ENCODE measurements at places on chromosomes 2 and 18.
A peak's percentile ranks its signal among the peaks of the same experiment; 100 is the strongest.

DNA sequence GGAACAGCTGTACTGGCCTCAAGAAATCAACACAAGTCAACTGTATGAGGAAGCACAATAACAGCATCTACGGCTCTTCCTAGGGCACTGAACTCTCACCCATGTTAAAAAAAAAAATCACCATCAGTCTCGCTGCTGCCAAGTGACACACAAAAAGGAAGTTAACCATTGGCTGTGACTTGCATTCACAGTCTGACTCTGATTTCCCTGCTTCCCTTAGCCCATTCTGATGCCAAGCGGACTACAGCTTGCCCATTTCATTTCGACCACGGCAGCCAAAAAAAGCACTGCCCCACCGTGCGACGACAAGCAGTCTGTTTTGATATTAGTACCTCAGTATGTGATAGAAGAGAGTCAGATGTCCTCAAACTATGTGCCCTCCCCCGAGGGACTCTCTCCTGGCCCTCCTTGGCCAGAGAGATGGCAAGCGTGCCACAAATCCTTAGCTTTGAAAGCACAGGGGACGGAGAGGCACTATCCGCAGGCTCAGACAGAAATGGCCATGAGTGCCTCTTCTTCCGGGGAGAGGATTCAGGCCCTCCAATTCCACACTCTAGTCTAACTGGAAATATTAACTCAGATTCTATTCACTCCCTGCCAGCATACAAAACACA, 250.0 kb downstream of the TCF4 start:
- no peak for DNase-seq

GRCh38 chr2:11865805-11866204, 119.4 kb downstream of the LPIN1 start:
- DNase-seq, result no peak

DNA sequence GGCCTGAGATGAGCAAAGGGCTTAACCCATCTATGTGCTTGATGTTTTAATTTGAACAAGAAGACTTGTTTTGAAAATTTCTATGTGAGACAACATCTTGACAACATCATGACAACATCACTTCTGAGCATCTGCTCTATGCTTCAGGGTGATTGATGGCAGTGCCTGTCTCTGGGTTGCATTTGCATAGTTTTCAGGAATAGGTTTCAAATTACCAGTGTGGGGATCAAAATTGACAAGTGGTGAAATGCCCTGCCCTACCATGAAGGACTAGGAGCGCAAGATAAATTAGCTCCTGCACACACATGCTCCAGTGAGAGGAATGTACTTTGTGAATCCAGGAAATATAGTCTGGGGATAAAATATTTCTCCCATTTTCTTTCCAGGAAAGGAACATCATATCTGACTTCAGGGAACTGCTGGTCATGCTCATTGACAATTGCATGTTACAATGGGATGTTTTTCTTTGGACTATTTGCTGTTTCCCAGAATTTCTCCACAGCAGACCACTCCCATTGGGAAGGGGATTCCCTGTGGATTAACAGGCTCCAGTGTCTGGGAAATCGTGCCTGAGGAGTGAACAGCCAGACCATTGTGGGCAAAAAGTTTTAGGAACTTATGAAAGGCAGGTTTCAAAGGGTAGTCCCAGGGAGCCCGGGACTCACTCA, 45.3 kb upstream of the IL1R2 start:
- no peak for DNase-seq

DNA sequence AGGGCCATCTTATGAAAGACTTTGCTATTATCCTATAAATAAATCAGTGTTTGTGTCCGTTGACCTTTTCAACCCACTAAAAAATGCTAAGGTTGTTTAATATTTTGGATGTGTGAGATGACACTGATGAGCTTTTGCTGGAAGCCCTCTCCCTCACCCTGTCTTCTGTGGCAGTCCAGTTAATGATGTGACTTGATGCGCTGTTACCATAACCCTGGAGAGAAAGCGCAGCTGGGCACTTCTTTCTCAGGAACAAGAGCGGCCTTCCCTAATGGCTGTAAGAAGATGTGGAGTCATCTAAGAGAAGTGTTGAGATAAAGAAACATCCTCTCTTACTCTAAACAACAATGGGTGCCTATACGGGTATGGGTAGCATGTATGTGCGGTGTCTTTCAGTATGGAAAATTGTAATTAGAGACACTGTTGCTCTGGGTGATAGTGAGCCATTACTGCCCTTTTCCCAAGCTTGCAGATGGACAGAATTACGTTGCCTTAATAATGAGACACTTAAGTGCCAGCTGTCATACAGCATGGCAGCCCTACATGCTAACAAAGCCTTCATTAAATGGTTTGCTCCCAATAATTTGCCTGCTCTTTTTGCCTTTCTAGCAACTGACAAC, 165.6 kb upstream of the NABP1 start:
- DNase-seq, result no peak

- no peak for DNase-seq
Observed at GRCh38 chr2:165843351-165843750, 49.3 kb upstream of the GALNT3 start.

DNA sequence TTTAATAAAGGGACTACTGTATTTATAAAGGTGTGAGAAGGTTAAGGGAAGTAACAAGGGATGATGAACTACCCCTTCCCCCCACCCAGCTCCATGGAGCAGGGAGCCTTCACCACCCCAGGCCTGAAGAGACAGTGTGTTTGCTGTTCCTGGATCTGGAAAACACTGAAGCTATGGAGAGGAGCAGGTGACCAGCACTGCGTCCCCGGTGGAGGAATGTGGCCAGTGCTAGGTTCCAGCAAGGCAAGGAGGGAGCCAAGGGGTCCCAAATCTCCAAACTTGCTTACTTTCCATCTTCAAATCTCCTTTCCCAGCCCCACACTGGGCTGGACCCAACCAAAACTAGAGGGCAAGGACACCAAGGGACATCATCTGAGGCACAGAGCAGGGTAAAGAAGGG, 128.7 kb upstream of the CD302 start:
- no peak for DNase-seq

DNA sequence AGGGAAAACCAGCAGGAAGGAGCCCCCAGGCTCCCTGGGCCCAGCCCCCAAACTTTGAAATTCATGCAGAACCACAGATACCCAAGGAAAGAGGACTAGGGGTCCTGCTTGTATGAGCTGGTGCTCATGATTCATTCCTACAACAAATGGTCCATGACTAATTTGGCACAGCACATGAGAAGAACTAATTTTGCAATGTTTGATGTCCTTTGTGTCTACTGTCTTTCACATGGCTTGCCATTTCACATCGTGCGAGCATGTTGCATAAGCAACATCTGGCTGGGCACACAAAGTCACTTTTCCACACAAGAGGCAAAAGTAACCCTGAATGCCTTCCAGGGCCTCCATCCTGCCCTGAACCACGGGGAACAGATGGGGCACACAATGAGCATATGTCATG, 149.6 kb upstream of the APCDD1 start:
- no peak for DNase-seq

- no peak for DNase-seq
Observed at GRCh38 chr2:20052229-20052851, 912 bp upstream of the LAPTM4A start.

DNA sequence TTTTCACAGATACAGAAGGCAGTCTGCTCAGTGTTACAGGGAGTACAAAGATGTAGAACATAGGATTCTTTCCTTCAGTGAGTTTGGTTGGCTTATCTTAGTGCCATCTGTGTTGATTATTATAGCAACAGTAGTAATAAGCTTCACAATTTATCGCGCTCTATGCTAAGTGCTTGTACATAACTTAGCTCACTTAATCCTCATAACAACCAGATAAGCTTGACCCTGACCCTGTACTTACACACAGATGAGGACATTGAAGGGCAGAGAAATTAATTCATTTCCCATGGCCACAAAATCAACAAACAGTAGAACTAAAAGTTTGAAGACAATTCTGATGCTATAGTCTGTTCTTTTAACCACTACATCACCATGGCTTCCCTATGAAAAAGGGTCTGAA, 121.8 kb downstream of the SPHKAP start:
- DNase-seq, result no peak

GRCh38 chr18:77133051-77133834, 660 bp upstream of the MBP start:
- no peak for DNase-seq

GRCh38 chr18:65202091-65202490, 548.7 kb upstream of the CDH7 start:
- no peak for DNase-seq

DNA sequence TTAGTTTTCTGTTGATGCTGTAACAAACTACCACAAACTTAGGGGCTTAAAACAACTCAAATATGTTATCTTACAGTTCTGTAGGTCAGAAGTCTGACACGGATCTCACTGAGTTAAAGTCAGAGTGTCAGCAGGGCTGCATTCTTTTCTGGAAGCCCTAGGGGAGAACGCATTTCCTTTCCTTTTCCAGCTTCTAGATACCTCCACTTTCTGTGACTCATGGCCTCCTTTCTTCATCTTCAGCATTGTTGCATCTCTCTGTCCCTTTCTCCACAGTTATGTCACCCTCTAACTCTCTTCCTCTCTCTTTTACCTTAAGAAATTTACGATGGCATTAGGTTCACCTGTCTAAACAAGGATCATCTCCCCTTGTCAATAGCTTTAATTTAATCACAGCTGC, 13.3 kb upstream of the PPP4R1 start:
- no peak for DNase-seq

- no peak for DNase-seq
Observed at GRCh38 chr18:78479443-78479842, 500.2 kb upstream of the SALL3 start.

DNA sequence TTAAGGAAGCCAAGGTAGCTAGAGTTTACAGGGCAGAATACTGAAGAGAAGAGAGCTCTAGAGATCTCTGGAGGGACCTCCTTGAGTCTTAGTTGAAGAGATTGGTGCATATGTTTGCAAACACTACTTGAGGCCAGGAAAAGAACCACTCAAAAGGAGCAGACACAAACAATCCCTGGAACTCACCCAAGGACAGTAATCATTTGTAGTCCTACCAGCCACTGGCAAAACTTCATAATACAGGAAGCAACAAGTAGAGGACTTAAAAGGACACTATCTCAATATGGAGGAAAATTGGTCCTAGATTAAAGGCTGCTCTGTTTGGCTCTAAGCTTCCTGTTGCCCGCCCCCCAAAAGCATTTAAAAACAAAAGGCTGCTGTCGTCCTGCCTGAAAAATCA, 46.9 kb upstream of the UBXN4 start:
- DNase-seq, result no peak

- DNase-seq, result no peak
Observed at GRCh38 chr2:197798187-197798586, 6.2 kb upstream of the PLCL1 start.

DNA sequence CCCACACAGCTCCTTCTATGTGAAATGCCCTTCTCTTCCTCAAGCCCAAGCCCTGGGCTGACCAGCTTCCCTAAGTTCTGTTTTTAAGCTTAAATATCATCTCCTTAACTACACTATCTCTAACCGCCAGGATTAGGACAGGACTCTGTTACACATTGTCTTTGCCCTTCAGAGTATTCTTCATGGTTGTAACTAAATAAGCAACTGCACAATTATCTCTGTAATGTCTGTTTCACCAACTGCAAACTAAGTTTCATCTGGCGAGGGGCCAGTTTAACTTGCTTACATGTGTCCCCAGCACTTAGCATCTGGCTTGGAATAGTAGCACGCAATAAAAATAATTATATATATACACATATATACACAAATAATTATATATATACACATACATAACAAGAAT, 1.1 kb upstream of the ERMN start:
- DNase-seq, result no peak

- DNase-seq, result no peak
Observed at GRCh38 chr2:110948027-110948674, 172.6 kb upstream of the BCL2L11 start.

DNA sequence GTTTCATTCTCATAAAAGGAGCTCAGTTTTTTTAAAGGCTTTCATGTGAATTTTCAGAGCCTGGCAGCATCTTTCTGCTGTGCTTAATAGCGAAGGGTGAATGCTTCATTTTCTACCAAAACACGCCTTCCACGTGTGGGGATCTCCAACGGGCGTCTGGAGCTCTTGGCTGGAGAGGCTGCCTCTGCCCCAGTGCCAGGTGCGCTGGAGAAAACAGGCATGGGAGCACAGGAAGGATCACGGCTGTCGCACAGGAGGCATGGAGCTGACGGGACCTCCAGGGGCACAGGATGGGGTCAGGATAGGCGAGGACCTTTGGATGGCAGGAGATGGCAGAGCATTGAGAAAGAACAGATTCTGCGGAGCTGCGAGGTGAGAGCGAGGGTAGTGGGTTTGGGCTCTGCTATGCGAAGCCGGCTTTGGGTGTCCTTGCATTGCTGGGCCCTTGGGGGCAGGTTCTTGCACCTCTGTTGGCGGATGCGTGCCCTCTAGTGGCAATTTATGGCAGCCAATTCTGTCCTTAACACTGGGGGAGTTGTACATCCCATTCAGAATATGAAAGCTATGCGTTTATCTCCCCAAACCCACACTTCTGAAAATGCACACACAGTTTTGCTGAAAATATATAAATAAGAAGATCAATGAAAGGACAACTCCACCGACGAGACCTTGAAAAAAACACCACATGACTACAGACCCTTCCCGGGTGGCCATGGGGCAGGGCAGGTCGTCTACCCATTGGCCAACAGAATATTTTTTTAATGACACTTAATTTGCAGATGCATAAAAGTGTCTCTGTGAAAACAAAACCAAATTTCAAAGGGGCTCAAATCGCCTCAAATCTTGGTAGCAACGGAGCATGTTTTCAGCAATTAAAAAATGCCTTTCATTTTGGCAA, 90.4 kb upstream of the SLC35G4 start:
- DNase-seq, result peak; percentile 1

DNA sequence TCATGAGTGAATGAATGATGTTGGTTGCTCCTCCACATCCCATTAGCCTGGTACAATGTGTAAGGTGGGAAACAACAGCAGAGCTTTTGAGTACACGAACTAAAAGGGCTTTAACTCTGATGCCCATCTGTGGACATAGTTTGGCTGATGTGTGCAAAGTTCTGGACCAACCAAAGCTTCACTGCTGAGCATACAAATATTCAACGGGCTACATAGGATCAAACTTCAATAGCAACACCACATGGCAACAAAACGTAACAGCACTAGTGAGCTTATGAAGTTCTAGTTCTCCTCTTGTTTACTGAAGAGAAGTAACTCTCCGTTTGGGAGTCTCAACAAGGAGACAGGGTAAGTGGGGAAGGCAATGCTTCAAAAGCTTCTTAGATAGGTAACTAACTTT, 20.4 kb downstream of the STAM2 start:
- DNase-seq, result no peak

GRCh38 chr2:226423498-226423960, 376.1 kb downstream of the IRS1 start:
- peak; percentile 3 for DNase-seq

- DNase-seq, result no peak
Observed at GRCh38 chr2:62474176-62474575, 31.8 kb downstream of the TMEM17 start.

All from stimulated activated CD4-positive, alpha-beta T cell treated with anti-CD3 and anti-CD28 coated beads, Interleukin-1b, Interleukin-23, amount 100 ng/mL, for 1 hour (primary cell).